ENCODE measurements at places on chromosomes 4 and X. TPM values are rescaled to one million over a fixed set of nuclear protein-coding genes. Genes with fewer than 3 reads are reported as not detected.

GRCh38 chr4:158133551-158133950 is 39.3 kb downstream of the GASK1B start:
- DNase-seq: no peak

DNA sequence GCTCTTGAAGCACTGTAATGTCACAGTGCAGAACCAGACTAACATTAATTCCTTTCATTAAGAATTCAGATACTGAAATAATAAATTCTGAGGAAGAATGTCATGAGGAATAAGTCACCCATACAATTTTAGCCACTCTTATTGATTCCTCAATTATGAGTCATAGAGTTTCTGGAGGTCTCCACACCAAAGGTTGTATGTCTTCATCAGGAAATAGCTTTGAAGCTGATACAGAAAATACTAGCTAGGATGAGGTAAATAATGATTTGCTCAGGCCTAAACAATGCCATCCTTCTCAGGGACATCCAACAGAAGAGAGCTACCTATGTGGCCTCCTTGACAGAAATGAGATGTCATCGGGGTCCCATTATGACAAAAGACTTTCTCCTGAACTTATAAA is 238.8 kb downstream of the OR13H1 start:
- no peak for DNase-seq

Gene CXCL10
- 2.3 TPM for total RNA-seq

Gene JAKMIP1
- not detected for total RNA-seq

DNA sequence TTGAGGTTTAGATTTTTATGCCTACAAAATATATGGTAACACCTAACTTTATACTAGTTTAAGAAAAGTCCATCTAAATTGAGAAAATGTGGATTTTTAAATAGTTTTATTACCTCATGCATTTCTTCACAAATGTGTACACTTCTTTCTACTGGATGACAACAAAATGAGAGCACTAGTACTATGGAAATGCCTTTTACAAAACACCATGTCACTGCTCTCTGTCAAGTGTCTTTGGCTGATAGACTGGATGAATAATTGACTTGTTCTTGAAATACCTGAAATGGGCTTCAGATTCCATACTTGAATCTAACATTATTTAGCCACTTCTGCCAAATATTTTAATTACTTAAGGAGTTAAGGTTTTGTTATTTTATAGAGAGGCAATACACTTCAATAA is 49.5 kb downstream of the AMELX start:
- DNase-seq: no peak

GRCh38 chr4:158807691-158808090 is 38.9 kb downstream of the FNIP2 start:
- no peak for DNase-seq

DNA sequence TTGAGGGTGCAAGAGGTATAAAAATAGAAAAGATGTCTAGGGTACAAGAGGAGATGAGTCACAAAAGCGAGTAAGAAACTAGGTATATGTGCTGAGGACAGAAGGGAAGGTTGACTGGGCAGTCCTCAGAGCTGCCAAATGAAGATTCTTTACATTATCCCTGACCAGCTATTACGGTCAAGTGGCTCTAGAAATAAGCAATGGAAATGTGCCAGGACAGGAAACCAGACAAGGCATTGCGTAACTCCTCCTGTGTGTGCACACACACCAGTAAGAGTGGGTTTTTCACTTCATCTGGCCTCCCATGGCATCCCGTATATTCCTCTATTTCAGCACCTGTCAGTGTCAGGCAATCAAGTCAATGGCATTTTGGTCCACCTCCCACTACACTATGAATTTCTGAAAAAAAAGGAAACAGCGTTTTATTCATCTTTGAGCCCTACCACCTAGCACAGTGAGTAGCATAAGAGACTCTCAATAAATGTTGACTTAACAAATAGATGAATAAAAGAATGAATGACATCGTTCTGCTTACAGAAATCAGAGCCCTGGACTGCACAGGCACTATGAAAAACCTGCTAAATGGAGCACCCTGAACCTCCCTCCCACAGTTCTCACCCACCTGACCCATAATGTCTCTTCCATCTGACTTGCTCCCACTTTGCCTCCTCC is 62.6 kb upstream of the KLF3 start:
- DNase-seq: peak; percentile 76

- DNase-seq: no peak
Measured at GRCh38 chr4:107423677-107424405, 296.2 kb downstream of the PAPSS1 start.

Gene CENPU
- total RNA-seq: 1.5 TPM

DNA sequence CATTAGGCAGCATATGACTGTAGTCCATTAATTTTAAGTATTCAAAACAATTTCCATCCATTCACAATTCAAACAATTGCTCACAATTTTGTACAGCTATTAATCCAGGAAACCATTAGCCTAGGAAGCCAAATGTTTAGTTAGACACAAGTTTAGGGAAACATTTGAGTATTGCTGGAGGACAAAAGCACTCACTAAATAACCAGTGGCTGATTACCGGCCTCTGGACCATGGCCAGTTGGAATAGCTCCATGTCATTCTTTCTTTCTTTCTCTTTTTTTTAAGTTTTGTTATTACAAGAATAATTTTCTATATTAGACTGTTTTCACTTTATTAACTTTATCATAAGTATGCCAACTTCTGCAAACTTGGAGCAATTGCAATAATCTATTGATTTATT is 31.3 kb downstream of the TRIML2 start:
- no peak for DNase-seq

Gene FAT4
- total RNA-seq: 18.6 TPM

DNA sequence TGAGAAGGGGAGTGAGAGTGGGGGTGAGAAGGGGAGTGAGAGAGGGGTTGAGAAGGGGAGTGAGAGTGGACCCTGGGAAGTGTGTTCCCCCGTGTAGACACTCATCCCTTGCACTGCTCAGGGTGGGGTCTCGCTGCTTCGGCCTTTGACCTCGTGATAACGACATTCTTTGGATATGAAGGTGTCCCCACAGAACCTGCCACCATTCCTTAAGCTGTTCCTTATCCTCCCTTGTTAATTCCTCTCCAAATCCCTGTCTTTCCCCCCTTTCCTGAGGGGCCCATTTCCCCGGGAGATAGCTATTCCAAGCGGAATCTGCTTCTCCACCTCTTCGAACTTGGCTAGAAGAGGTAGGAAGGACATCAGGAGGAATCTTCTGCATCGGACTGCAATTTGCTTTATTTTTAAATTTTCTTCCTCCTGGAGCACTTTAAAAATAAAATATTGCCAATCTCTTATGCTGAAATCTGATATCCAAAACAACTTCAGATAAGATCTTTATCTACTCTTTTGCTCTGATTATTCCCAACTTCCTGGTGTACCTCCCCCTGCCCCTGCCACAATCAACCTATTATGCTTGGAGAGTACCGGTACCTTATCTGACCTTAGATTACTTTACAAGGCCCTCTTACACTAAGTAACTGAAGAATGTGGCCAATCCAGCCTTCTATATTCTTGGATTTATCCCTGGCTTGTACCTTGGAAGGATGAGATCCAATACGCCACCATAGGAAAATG is 15.6 kb downstream of the TRIML1 start:
- DNase-seq: no peak

DNA sequence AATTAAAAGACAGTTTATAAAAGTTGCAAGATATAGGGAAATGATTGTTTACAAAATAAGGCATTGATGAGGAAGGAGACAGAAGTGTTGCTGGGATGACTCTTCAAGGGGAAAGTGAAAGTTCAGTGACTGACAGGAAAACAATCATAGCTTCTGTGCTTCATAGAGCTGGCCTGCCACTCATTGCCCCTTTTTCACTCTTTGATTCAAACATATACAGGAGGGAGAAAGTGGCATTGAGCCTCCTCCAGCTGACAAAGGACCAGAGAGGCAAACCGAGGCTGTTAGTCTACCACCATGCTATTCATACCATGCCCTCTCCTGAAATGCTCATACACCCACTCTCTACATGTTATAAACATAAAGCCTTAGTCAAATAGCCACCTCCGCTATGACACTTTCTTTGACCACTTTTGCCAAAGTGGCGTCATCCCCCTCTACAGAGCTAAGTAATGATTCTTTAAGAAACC is 79.2 kb upstream of the ATOH1 start:
- no peak for DNase-seq

GRCh38 chrX:20472620-20473258 is 206.0 kb upstream of the RPS6KA3 start:
- DNase-seq: no peak

Gene WAS
- total RNA-seq: 2.8 TPM

Gene MYOZ2
- total RNA-seq: 727 TPM

Gene XAGE1A
- total RNA-seq: not detected

DNA sequence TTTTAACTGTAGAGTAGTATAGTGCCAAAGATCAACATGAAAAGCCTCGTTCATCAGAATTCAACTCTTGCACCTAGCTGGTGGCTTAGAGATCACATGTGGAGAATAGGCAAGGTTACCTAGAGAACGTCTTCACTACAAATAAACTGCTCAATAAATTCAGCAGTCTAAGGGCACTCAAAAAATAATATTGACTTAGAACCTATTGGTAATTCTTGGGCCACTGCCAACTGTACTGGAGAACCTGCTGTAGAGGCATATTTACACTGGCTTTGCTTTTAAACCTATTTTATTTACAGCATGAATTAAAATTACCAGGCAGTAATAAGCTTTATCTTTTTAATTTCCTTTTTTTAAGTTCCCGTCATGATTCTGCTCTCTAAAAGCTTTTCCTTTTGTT is 343.7 kb downstream of the PDHA2 start:
- DNase-seq: no peak

DNA sequence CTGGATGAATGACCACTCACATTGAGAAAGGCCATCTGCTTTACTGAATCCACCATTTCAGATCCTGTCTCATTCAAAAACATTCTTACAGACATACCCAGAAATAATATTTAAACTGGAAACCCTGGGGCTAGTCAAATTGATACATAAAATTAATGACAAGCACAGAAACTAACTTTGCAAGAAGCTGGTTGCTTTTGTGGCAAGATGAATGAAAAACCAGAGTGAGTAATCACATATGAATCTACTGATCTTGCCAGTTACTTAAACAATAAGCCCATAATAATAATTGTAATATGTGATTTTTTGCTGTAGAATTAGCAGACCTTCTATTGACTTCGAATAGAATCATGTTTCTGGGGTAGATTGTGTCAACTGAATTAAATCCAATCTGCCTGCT is 235.1 kb downstream of the PPARGC1A start:
- DNase-seq: no peak

Gene BEX1
- 4.1 TPM for total RNA-seq

GRCh38 chrX:120269373-120270035 is 18.9 kb downstream of the ZBTB33 start:
- no peak for DNase-seq

DNA sequence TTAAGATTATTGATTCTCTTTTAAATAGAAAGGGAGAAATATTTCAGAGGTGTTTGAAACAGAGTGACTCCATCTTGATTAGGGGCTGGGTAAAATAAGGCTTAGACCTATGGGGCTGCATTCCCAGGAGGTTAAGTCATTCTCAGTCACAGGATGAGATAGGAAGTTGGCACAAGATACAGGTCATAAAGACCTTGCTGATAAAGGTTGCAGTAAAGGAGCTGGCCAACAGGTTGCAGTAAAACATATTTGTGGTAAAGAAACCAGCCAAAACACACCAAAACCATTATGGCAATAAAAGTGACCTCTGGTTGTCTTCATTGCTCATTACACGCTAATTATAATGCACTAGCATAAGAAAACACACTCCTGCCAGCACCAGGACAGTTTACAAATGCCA is 165.0 kb downstream of the SPIN4 start:
- DNase-seq: no peak

- DNase-seq: no peak
Measured at GRCh38 chr4:152945639-152946038, 9.5 kb downstream of the FHDC1 start.

GRCh38 chr4:101941816-101942358 is 151.4 kb downstream of the BANK1 start:
- DNase-seq: no peak

- no peak for DNase-seq
Measured at GRCh38 chr4:24265989-24266388, 318.4 kb downstream of the DHX15 start.

DNA sequence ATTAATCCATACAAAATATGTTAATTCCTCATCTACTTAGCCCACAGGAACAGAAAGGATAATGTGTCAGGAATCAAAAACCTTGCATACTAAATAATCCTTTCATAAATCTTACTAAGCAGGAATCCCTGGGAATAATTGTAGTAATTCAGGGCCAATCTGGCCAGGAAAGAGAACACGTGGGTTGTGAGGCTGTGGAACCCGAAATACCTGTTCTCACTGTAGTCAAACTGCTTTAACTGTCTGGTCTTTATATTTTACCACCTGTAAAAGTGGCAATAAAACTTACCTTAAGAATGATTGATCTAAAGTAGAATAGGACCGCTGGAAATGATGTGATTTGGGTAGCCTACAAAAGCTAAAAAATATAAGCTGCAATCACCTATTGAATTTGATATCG is 1620.9 kb downstream of the STIM2 start:
- no peak for DNase-seq

- DNase-seq: no peak
Measured at GRCh38 chrX:65926095-65927019, 113.5 kb downstream of the VSIG4 start.

DNA sequence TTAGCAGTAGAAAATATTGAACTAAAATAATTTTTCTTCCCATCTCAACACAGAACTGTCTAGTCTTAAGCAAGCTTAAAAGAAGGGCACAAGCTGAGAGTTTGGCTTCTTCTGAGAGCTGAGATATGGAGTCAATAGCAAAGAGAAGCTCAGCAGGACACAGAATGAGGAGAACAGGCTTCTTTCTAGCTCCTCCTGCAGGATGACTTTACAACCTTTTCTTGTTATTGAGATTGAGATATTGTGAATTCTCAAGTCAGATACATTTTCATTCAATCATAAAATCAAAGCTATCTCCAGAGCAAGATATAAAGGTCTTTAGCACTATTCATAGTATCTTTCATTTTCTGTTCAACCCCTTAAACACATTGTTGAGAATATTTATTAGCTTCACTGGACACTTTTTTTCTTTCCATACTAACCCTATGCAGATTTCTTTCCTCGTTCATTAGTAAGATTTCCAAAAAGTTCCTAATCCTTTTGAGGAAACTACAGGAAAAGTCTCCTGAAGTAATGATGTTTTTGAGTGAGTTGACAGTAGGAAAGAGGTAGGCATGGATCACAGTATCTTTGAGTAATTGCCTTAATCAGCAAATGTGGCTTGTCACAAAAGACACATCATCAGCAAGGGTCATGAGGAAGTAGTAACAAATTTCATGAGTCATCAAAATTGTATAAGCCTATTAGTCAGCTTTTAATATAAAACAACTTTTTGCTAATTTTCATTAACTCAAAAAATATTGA is 17.8 kb upstream of the CXCL3 start:
- no peak for DNase-seq

DNA sequence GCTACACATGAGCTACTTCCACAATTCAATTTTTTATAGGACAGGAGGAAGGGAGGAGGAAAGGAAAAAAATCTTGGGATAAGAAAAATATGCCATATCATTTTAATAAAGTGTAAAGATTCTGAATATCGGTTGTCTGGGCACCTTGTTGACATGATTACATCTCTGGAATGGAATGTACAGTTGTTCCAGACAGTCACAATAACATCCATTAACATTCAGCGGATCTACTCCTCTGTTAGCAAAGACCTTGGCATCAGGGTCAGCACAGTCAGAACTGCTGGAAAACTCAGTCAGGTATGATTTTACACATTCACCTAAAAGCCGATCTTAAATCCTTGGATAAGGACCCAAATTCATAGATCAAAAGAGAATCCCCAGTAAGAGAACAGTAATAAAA is 85.4 kb upstream of the ARMCX2 start:
- no peak for DNase-seq

GRCh38 chr4:92952426-92952825 is 648.7 kb downstream of the GRID2 start:
- DNase-seq: no peak

- no peak for DNase-seq
Measured at GRCh38 chrX:149877636-149878035, 3.3 kb upstream of the MAGEA8 start.

Gene SLC4A4
- 22.0 TPM for total RNA-seq
